ENCODE measurements at places on chromosomes 16 and 17.
A peak's percentile ranks its signal among the peaks of the same experiment; 100 is the strongest.

- DNase-seq: no peak
Measured at GRCh38 chr16:74304164-74304834, 7.7 kb downstream of the PSMD7 start.

DNA sequence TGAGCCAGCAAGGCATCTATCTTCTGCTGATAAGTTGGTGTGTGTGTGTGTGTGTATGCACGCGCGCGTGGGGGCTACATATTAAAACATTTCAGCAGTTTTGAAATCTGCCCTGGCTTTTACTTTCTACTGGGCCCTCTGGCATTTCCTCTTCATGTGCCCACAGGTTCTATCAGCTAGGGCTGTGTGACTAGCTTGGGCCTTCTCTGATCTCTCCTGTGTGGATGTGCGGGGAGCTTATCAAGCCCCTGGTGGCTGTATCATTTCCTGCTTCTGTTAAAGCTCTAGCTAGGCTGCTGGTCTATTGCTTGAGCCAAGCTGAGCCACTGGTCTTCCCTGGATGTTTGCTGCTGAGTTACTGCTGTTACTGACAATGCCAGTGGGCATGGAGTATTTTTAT, 132.5 kb downstream of the AATF start:
- no peak for DNase-seq

- DNase-seq: peak; percentile 33
Measured at GRCh38 chr17:17042851-17043460, 699 bp downstream of the MPRIP start.

DNA sequence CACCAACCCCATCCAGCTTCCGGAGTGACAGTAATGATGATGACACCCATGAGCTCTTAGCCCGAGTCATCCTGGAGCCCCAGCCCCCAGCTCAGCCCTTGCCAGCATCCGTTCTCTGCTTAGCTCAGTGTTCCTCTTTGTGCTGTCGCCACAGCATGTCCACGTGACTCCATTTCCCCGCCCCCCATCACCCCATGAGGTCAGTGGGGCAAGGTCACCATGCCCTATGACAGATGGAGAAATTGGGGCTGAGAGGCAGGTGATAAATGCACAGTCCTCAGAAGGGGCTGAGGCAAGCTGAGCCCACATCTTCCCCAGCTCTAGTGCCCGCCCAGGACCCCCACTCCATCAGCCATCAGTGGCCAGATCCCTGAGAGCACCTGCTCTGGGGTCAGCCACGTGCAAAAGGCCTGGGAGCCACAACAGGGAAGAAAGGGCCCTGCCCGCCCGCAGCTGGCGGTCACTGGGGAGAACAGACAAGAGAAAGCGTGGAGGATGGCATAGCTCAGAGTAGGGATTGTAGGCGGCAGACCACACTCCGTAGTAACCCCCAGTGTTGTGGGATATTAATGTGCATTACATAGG, 17.1 kb downstream of the ITGB4 start:
- DNase-seq: no peak

- DNase-seq: no peak
Measured at GRCh38 chr17:70636517-70637133, 467.3 kb downstream of the KCNJ2 start.

DNA sequence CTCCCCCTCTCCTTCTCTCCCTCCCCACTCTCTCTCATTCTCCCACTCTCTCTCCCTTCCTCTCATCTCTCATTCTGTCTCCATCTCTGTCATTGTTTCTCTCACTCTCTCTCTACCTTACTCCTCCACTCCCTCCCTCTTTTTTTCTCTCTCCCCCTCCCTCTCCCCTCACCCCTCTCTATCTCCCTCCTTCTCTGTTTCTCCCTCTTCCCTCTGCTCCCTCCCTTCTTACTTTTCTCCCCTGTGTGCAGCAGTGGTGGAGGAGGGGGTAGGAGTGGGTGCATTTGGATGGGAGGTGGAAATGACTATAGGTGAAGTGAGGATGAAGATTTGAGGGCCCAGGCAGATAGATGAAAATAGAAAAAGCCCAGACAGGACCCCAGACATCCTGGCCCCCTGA, 70.9 kb downstream of the HLF start:
- no peak for DNase-seq

- no peak for DNase-seq
Measured at GRCh38 chr16:78583441-78583840, 484.0 kb downstream of the WWOX start.

DNA sequence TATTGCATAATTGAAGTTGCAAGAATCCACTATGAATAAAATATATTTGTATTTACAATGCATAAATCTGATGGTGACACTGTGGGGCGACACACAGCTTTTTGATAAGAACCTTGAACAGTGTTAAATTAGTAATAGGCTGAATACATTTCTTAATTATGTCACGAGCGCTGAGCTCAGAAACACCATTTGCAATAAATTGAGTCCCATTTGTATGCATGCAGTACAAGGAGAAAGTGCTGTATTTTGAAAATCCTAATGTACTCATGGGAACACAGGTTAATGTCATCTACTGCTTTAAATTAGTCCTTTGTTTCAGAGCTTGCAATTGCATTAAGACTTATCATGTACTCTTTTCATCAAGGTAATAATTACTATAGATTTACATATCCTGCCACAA, 579.5 kb downstream of the RBFOX1 start:
- no peak for DNase-seq

DNA sequence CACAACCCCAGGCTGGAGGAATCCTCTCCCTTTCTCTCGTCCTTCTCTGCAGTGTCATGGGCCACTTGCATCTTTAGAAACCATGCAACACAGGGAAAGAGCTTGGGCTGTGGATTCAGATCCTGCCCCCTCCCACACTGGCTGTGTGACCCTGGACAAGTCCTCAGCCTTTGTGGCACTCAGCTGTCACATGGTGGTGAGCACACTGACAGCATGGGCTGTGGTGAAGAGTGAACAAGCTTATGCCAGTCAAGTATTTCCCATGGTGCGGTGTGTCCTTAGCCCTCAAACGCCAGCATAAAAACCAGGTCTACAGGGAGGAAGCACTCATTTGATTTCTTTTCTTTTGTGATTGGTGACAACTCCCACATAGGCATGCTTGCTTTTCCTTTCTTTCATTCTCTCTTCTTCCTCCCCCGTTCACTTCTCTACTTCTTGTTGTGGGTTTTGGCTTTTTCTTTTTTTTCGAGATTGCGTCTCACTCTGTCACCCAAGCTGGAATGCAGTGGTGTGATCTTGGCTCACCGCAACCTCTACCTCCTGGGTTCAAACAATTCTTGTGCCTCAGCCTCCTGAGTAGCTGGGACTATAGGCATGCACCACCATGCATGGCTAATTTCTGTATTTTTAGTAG, 314.2 kb downstream of the CPPED1 start:
- no peak for DNase-seq

DNA sequence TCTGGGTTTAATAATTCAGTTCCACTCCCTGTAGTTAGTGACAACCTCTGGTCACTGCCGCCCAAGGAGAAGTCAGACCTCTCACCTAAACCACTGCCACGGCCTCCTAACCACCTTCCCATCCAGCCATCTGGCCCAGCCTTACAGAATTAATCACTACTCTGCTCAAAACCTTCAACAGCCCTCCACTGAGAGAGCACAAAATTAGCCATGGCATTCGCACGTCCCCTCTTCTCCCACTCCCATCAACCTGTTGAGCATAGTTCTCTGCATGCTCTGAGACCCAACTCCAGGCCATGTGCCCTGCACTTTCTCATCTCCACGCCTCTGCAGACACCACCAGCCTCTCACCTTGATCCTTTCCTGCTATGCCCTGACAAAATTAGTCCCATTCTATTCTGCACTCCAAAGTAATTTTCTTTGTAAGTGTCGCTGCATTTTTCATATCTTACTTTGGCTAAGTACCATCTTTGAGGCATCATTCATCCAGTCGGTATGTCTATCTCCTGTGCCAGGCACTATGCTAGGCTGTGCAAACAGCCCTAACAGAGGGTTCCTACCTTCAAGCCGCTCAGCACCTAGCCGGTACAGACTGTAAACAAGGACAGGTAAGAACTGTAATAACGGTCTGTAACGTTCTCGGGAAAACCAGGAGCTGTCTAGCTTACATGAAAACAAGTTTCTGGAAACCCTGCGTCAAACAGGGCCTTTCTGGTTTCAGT, 963 bp downstream of the COPRS start:
- no peak for DNase-seq

GRCh38 chr17:76188213-76189016, 47.4 kb upstream of the FOXJ1 start:
- DNase-seq: no peak

DNA sequence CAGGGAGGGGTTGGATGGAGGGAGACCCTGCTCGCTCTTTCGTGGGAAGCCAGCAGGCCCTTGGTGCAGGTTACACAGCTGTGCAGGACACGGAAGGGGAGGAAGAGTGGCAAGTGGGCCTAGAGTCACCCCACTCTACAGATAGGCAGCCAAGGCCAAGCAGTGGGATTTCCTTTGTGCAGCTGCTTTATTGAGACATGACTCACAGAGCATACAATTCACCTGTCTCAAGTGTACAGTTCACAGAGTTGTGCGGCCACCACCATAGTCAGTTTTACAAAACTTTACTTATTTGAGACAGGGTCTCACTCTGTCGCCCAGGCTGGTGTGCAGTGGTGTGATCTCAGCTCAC, 91.2 kb upstream of the CIBAR2 start:
- no peak for DNase-seq

DNA sequence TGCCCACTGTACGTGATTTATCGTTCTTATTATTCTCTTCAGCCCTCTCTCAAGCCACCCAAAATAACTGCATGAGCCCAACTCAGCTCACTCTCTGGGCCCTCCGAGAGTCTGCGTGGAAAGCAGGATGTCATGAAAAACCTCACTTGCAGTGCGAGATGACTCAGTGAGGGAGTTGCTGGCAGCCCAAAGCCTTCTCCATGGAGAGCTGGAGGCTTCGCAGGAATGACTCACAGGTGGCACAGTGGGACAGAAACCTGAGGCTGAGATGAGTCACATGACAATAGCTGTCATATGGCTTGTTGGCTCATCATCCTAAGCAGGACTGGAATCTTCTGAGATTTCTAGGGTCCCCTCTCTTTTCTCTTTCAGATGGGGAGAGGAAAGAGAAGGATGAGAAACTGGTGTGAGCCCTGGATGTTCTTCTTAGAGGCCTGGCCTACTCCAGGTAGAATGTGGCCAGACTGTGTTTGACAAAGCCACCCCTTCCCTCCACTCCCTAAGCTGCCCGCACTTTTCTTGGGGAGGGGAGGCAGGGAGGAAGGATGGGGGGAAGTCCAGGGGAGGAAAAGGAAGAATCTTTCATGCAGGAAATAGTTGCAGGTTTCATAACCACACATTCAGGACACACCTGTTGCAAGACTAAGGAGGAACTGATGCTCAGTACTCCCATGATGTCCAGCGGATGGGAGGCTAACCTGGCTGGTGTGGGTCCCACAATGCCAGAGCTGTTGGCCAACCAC, 160.6 kb upstream of the RPL38 start:
- DNase-seq: no peak

GRCh38 chr16:66746048-66746447, 5.4 kb downstream of the DYNC1LI2 start:
- no peak for DNase-seq

GRCh38 chr17:17350491-17351355, 47.5 kb downstream of the NT5M start:
- DNase-seq: no peak

- DNase-seq: no peak
Measured at GRCh38 chr16:26857371-26857770, 209.4 kb upstream of the C16orf82 start.

GRCh38 chr17:50467114-50467854, 1.4 kb downstream of the CHAD start:
- DNase-seq: no peak

DNA sequence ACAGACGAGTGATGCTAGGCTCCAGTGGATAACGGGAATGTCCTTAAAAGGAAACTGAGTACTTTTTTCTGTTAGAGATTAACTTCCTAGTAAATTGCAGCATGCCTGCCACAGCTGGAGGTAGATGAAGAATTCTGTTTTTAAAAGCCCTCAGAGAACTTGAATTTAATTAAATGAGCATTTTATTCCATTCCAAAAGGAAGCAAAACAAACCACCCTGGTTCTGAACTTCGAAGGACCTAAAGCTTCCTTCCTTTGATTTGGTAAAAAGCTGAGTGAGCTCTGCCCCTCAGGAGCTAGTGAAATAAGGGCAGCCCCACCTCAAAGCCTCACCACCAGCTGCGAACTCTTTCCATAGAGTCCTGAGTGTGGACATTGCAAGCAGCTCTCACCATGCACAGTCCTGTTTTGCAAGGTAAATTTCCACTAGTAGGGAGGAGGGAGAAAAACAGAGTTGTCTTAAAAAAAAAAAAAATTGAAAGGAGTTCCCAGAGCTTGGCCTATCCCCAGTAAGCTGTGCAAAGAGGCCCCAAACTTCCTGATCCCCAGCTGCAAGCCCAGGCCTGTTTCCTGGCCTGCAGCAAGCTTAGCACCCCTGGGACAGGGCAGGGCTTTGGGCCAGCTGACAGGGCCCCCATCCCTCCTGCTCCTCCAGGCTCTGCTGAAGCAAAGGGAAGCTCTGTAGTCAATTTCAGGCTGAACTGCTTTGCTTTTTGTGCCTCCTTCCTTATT, 11.2 kb downstream of the CHD9NB start:
- no peak for DNase-seq

DNA sequence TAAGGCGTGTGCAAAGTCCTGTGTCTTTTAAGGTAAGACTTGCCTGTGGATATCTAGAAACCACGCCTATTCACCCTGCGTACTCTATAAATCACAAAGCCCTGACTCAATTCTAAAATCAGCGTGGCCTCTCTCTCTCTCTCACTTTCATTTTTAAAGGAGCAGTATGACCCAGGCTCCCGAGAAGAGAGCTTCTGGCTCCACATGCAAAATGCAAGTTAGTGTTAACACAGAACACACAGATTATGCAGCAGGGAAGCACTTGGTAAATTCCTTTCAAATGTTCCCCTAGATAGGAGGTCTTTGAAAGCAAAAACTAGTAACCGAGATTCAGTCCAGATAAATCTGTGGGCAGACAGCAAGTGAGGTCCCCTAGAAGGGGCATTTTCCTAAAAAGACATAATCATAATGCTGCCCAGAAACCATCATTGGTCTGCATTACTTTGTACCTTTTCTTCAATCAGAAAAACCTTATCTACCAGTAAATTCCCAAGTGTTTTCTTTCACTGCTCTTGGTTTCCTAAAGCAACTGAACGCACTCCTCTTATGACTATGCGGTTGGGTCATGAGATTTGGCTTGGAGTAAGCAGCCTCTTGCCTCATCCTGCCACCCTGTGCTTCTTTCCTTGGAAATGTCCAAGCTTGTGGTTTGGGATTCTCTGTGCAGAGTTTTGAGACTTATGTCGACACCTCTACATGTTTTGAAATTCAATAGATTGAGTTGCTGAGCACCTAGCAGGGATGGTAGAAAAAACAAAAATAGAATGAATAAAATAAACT, 31.7 kb upstream of the KCNJ2 start:
- DNase-seq: no peak

All from activated CD8-positive, alpha-beta memory T cell treated with anti-CD3 and anti-CD28 coated beads, Interleukin-2, amount 50 U/mL, for 4 hours (primary cell).